ENCODE measurements at places on chromosomes 12 and 14.

- DNase-seq = no peak
These were observed 123.6 kb downstream of the BTG1 start for GRCh38 chr12:92022093-92022492.

DNA sequence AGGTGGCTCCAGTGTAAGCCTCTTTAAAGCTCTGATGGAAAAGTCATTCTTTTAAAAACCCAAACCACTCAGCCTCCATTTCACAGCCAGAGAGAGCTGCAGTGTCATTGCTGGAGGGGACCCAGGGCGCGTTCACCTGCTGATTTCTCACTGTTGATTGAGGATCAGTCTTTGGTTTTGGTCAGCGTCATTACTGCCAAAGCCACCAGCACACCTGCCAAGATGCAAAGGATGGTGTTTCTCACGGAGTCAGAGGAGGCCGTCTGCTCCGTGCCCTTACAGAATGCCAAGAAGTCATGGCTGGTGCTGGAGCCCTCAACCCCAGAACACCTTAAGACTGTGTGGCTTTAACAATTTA is 32.8 kb upstream of the BATF start:
- DNase-seq = no peak

DNA sequence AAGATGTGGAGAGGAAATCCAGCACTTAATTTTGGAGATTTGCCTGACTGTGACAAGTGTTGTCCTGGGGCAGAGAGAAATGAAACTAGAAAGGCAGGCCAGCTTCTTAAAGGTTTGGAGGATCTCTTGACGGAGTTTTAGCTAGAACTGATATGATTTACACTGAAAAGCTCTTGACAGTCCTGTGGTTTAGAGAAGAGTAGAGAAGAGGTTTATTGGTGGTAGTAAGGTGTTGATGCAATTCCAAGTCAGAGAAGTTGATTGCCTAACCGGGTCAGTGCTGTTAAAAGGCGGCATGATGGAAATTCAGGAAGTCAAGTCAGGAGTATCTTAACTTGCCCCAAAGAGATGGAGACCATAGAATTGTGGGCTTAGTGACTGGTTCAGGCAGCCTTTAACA is 89.0 kb upstream of the TRAF3 start:
- DNase-seq = no peak

GRCh38 chr14:88614218-88614907 is 51.5 kb downstream of the ZC3H14 start:
- DNase-seq = no peak

GRCh38 chr12:90515199-90516175 is 439.5 kb downstream of the CCER1 start:
- DNase-seq = no peak

- peak; percentile 86 for DNase-seq
These were observed 9.2 kb downstream of the PHB2 start for GRCh38 chr12:6961278-6961694.

GRCh38 chr14:24436355-24437019 is 6.1 kb downstream of the SDR39U1 start:
- DNase-seq = no peak

DNA sequence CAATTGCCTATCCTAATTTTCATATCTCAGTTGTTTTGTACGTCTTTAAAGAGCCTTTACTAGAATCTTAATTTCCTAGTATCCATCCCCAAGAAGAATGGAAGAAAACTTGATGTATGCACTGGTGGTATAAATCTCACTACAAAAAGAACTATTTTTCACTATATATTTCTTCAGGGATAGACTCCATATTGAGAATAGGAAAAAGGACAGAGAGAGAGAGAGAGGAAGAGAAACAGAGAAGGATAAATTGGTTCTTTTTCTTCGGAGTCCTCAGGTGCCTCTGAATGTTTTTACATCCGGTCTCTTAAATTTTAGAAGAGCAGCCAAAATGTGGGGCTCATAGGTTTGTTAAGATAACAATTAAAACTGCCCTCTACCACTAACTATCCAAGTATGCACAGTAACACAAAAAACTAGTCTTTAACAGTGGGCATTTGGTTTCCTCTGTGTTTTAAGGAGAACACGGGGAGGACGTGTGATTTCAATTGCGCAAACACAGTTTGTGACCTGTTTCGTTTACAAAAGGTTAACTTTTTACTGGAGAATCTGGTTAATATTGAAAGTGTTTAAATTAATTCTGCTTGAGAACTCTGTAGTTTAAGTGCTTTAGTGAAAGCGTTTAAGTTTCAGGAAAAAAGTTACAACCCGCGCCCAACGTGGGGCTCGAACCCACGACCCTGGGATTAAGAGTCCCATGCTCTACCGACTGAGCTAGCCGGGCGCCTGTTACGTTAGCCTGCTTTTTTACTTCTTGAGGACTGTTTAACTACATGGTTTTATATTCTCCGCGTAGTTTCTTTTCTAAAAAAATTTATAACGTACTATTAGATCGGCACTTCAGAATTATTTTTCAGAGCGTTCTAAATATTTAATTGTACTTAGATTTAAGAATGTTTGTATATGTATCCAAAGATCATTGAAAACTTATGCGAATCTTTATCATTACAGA is 5.1 kb upstream of the PSMA3 start:
- peak; percentile 77 for DNase-seq

DNA sequence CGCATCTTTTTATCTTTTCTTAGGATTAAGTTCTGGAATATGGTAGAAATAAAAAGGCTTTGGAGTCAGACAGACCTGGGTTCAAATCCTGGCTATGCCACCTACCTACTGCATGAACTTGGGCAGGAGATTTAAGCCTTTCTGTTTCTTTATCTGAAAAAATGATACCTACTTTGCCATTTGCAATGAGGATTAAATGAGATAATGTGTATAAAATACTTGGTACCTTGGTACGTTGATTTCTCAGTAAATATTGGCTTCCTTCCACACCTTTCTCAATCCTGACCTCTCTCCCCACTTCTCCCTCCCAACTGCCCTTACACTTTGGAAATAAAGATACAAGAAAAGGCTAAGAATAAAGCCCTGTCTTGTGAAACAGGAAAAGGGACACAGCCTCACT is 172.6 kb downstream of the PAX9 start:
- no peak for DNase-seq

DNA sequence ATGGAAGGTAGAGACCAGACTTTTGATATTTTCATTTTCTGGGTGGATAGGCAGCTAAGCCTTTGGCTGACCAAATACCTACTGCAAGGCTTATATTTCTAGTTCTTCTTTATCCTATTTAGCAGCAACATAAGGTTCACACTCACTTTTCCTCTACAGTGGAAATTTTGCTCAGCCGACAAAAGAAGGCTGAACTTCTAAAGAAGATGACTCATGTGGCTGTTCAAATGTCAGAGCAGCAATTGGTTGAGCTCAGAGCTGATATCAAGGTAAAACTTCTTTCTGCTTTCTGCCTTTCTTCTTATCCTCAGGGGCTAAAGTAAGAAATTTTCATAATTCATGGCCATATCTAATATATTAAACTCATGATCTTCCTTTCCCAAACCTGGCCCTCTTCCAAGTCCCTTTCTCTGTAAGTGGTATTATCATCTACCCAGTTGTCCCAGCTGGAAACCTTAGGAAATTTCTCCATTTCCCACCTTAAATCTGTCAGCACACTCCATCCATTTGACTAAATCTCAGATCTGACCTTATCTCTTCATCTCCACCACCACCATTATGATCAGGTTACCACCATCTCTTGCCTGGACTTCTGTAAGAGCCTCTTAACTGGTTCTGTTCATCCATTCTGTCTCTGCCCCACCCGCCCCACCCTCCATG is 19.8 kb upstream of the KCNH3 start:
- no peak for DNase-seq

GRCh38 chr14:64764641-64765520 is 60.7 kb downstream of the PLEKHG3 start:
- peak; percentile 37 for DNase-seq

DNA sequence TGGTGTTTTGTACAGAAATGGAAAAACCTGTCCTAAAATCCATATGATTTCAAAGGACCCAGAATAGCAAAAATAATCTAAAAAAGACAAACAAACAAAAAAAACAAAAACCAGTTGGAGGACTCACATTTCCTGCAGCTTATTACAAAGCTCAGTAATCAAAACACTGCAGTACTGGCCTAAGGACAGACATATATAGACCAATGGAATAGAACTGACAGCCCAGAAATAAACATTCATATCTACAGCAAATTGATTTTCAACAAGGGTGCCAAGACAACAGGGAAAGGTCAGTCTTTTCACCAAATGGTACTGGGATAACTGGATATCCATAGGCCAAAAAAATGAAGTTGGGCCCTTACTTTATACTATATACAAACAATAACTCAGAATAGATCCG is 55.0 kb downstream of the TAOK3 start:
- DNase-seq = no peak

GRCh38 chr14:104689881-104690711 is 678 bp downstream of the INF2 start:
- no peak for DNase-seq

DNA sequence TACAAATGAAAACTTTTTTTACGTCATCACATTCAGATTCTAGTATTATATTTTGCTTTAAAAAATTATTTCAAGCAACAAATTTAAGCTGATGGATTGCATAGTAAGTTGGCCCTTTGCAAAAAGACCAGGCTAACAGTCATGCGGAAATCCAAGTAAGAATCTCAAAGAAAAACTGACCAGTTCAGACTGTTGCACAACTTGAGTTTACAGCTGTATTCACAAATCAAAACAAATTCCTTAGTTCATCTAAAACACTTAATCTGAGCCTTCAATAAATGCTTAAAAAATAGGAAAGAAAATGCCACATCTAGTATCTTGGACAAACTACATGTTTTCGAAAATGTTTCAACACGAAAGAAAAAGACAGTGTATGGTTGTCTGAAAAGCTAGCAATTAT is 847 bp downstream of the CCDC59 start:
- DNase-seq = no peak

DNA sequence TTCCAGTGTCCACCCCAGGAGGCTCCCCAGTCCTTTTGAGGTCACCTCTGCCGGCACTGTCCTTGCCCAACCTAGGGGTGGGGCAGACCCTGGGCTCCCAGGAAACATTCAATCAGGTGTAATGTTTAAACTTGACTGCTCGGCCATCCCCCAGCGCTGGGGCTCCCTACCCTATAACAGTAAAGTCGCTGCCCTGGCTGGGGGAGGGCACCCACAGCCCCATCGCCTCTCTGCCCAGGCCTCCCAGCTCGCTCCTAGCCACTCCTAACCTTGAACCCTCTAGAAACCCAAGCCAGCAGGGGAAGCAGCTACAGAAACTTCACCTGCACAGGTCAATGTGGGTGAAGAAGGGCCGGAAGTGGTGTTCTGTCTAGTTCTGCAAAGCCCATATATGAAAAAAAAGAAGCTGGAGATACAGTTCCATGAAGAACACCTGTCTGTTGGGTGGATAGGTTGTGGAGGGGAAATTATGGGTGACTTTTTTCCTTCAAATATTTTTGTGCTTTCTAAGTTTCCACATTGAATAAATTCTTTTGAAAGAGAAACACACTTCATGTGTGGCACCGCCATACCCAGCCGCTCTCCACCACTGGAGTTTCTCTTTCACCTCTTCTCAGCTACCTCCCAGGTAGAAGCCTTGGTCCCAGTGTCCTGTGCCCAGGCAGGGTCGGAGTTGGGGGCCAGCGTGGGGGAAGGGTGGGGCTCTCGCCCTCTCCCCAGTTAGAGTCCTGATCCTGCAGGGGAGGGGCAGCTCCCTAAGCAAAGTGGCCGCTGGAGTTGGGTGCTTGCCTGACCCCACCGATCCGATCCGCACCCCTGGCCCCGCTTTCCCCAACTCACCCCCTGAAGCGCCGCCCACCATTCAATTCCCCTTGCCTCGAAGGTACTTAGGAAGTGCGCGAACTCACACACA is 1.1 kb downstream of the CLMN start:
- no peak for DNase-seq

- DNase-seq = no peak
These were observed 72.9 kb upstream of the SFSWAP start for GRCh38 chr12:131637986-131638385.

DNA sequence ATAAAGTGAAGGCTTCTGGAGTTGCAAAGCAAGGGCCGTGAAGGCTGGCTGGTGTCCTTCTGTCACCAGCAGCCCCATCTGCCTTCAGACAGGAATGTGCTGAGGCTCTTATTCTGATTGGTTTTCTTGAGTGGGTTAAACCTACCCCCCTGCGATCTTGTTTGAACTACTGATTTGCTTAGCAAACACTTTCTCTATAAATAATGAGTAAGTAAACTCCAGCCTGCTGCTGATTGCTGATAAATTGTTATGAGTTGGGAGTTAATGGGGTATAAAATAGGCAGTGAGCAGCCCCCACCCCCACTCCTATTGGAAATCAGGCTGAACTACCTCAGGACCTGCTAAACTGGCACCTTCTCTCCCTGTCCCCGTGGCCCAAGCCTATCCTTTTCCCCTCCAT is 146.1 kb upstream of the NOS1 start:
- no peak for DNase-seq

DNA sequence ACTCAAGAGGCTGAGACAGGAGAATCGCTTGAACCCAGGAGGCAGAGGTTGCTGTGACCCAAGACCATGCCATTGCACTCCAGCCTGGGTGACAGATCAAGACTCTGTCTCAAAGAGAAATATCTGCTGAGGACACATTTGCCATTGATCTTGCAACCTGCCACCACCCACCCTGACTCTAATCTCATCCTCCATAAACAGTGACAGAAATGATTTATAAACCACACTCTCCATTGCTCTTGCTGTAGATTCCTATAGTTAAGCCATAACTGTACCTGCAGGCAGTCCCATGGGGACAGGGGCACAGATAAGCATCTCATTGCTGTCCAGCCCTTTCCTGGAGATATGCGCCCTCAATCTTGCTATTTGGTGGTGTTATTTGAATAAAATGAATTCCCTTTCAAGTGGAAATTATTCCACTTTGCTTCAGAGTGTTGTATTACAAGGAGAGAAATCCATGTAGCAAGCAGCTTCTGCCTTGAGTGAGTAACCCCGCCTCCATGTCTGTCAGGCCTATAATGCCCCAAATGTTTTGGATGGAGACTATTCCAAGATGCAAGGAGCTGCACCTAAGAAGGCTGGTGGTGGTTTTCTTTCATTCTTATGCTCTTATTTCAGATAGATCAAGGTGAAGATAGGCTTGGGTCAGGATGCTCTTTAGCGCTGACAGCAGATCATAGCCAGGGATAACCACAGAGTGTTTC is 3.0 kb upstream of the ZDHHC22 start:
- DNase-seq = no peak

GRCh38 chr14:75959031-75959430 is 22.8 kb downstream of the TGFB3 start:
- no peak for DNase-seq

GRCh38 chr12:104596134-104596799 is 139.5 kb downstream of the CHST11 start:
- no peak for DNase-seq

GRCh38 chr12:6375269-6376078 is at the start of gene SCNN1A:
TSS of gene SCNN1A (minus strand) at chr12:6375563. CDS start at chr12:6374783, 780 bp downstream.
- no peak for DNase-seq

DNA sequence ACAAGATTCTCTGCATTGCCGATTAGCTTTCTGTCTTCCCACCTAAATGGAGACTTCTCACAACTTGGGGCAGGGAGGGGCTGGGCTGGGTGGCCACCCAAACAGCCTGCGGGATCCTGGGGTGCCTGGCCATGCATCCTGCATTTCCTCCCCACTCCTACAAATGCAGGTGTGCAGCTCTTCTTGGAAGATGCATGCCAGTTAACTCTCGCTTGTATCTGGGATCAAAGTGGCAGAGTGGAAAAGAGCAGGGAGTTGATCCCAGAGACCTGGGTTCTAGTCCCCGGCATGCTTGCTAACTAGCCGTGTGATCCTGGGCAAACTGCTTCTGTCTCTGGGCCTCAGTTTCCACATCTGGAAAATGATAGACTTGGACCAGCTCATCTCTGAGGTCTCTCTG is 136.6 kb downstream of the TSPAN9 start:
- DNase-seq = no peak
